Activated gamma-delta T cell treated with anti-CD3 and anti-CD28 coated beads, Interleukin-2, amount 50 U/mL, for 16 hours (primary cell): ENCODE measurements at places on chromosomes 2 and 18.

GRCh38 chr2:29212009-29212408, 96.8 kb downstream of the CLIP4 start:
- DNase-seq = no peak

GRCh38 chr18:61931654-61932379, 39.0 kb upstream of the RNF152 start:
- DNase-seq = no peak

GRCh38 chr2:30862054-30862651, 54.9 kb upstream of the CAPN13 start:
- DNase-seq = no peak

- no peak for DNase-seq
Measured at GRCh38 chr18:3452750-3453539, 3.0 kb downstream of the TGIF1 start.

- DNase-seq = no peak
Measured at GRCh38 chr2:5839550-5839949, 147.4 kb downstream of the SOX11 start.

DNA sequence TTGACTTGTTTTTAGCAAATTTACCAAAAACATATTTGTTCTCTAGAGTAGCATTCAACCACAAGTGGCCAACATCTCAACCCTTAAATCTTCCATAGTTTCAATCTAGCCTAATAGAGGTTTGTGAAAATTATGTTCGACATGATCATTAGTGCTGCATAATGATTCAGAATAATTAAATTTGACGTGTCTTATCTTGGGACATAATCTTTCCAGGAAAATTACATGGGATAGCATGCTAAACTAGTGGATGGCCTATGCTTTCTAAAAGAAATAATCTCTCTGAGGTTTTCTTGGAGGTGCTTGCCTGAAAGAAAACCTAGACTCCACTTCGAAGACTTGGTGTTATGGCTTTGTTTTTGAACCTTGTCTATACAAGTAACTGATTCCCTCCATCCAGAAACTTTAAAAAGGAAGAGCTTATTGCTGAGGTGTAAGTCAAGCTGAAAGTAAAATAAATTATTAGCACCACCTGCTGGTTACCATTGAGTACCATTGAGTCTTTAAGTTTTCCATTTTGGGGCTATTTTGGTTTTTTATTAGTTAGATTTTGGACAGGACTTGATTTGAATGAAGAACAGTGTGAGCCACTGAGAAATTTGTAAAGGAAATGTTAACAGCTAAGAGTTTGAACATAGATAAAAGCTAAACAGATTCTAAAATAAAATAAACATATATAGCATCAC, 32.7 kb downstream of the COX7A2L start:
- no peak for DNase-seq

GRCh38 chr2:11829324-11829946, 83.0 kb downstream of the LPIN1 start:
- peak; percentile 38 for DNase-seq

GRCh38 chr18:63234432-63234831, 85.1 kb downstream of the BCL2 start:
- DNase-seq = no peak

- DNase-seq = no peak
Measured at GRCh38 chr18:59821983-59822382, 77.8 kb upstream of the PMAIP1 start.

DNA sequence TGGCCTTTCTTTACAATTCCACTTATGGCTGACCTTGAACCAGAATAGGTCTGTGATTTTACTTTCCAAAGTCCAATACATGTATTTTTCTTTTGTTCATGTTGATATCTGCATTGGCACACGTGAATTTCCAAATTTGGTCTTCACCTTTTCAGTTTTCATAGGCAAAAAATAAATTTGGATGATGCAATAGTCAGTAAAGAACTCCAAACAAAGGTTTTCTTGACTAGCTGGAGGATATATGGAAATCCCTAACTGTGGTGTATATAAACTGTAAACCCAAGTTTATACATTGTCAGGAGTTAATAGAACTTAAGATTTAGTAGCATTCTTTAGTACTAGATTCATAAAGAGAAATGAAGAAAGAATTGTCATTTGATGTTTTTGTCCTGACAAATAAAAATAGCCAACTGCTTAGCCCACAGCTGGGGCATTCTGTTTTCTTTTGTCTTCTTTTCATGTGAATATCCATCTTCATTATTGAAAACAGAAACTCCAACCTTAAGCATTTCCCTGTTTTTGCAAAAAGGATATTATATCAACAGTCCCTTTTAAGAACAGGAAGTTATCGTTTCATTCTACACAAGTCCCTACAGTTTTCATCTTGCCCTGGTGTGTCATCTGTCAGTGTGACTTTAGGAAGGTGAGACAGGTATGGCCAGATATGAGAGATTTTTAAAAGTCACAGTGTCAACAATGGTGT, 132.9 kb downstream of the BCL2 start:
- no peak for DNase-seq

DNA sequence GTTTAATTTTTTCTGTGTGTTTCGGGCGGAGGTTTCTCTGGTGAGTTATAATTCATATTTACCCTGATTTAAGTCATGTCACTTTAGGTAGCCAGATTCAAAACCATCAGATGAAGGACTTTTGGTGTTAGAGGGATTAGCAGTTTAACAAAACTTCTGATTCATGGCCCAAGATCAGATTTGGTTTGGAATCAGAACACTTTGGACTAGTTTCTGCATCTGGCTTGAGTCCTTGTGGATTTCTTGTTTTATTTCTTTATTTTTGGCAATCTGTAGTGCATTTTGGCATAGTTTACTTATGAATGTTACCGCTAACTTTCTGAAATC, 3.5 kb downstream of the NEDD4L start:
- no peak for DNase-seq

- peak; percentile 19 for DNase-seq
Measured at GRCh38 chr2:237774811-237775553, 23.6 kb upstream of the RBM44 start.

DNA sequence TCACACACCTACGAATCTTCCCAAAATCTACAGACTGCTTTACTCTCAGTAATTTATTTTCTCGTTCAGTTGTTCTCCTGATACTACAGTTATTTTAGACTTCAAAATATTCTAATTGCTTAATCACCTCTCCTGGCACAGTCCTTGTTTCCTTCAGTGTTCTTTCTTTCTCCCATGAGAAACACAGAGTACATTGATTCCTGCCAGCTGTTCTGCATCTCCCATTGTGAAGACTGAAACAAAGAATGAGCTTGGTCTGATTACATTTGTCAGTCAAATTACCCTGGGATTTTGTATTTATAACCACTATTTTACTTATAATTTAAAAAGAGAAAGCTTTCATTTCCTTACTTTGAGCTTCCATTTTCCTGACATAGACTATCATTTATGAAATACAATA, 63.9 kb upstream of the TANK start:
- DNase-seq = no peak

DNA sequence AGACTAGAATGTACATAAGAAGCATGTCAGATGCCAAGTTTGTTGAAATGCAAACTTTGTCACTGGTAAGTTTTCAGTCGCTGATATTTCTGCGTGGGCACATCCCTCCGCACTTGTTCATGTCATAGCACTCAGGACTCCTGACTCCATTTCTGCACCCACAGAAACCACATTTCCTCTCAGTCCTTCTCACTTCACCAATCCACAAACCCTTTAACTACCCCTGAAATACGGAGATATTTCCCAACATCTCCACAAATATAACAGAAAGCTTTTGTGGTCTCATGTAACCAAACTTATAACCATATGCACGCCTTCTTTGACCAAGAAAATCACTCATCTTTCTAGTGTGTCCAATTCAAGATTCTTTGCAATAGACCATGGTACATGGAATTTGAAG, 276.9 kb upstream of the ERBB4 start:
- DNase-seq = no peak

GRCh38 chr2:199452260-199452990, 5.3 kb downstream of the SATB2 start:
- DNase-seq = no peak

DNA sequence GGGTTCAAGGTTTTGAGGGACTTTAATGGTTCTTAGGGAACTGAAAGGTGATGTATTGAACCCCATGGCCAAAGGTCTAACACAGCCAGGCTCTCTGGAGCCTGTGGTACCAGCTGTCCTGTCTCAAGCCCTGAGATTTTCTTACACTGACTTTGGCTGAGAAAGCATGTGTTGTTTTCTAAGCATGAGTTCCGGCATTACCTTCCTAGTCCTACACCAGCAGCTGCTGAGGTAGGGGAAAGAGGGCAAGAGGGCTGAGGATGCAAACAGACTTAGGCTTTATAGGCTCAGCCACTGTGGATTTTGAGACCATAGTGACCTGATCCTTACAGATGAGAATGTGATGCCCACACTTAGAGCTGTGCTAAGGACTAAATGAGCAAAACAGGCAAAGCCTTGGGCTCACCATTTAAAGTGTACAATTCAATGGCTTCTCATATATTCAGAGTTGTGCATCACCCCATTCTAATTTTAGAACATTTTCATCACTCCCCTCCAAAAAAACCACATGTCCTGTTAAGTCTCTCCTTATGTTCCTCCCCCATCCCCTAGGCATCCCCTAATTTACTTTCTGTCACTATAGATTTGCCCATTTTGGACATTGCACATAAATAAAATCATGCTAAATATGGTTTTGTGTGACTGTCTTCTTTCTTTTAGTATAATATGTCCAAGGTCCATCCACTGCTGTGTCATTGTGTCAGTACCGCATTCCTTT, 99.7 kb upstream of the OTOS start:
- DNase-seq = no peak

- DNase-seq = no peak
Measured at GRCh38 chr2:141911485-141912066, 219.2 kb downstream of the LRP1B start.

DNA sequence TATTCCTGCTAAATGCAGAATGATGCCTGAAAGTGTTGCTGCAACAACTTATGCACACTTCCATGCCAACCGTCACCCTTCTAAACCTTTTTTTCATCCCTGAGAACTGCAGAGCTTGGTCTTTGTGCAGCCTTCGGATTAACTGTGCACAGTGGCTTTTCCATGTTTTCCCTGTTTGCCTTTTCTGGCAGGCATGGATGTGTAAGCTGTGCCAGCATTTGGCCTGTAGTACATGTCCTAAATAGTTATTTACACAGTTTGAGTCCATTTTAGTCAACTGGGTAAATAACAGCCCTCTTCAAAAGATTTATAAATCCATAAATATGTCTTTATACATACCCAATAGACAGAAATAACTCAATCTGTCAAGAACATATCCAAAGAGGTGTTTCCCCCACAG, 31.5 kb downstream of the MEIS1 start:
- DNase-seq = no peak

GRCh38 chr18:59787998-59788790, 91.0 kb upstream of the CCBE1 start:
- DNase-seq = no peak

DNA sequence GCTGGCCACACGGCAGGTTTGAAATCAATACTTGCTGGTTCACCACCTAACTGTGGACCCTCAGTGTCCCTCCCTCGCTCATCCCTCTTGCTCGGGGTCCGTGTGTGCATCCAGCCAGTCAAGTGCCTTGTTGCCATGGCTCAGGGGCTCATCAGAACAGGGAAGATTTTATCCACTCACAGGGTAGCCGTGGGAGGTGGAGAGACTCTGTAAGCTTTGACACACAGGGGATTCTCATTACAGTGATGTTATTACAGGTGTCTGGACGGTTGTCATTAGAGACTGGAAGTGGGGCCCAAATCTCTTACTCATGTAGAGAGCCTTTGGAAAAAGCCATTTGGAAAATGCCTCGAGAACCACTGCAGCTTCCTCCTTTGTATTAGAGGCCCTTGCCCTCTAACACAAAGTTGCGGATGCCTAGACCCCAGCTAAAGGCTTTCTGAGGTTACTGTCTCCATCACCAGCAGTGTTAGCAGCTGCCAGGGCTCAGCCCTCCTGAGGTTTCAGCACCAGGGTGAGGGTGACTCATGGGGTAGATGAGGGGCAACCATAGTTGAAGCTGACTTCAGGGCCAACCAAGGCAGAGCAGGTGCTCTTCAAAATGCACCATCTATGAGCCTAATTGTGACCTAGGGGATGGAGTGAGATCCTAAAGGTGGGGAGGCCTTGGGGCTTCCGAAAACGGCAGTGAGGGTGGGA, 195.6 kb downstream of the CLIP4 start:
- DNase-seq = no peak

- no peak for DNase-seq
Measured at GRCh38 chr2:232204457-232204931, 174.1 kb upstream of the ALPP start.

GRCh38 chr2:232210306-232210705, 168.2 kb upstream of the ALPP start:
- no peak for DNase-seq

DNA sequence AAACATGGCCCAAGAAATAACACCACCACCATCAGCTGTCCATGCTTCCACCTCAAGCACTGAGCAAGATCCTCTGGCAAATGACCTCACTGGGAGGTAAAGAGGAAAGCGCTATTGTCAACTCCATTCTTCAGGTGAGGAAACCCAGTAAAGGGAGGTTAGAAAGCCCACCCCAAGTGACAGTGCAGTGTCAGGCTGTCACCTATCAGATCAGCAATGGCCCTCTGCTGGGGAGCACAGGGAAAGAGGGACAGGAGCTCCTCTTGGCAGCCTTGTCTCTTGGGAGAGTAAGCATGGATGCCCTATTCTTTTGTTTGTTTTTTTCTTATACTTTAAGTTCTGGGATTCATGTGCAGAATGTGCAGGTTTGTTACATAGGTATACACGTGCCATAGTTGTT, 104.3 kb upstream of the DAPL1 start:
- no peak for DNase-seq

DNA sequence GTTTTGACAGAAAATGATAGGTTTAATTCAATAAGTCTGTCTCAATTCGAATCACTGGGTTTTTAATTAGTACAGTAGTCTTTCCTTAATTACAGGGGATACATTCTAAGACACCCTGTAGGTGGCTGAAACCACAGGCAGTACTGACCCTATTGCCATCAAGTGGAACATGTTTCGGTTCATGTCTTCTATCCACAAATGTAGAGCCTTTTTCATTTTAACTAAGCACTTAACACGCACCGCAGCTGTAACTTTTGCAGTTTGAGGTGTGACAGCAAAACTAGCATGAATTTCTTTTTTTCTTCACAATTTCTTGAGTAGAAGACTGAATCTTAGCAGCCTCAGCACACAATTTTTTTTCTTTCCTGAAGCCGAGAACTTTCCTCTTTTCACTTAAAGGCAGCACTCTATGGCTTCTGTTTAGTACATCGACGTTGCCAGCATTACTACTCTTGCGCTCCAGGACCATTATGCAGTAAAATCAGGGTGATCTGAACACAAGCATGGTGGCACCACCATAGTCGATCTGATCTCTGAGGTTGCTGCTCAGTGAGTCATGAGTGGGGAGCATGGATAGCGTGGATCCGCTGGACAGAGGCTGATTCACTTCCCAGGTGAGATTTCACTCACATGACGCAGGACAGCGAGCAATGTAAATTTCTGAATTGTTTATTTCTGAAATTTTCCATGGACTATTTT, 805.1 kb downstream of the RNF144A start:
- no peak for DNase-seq

DNA sequence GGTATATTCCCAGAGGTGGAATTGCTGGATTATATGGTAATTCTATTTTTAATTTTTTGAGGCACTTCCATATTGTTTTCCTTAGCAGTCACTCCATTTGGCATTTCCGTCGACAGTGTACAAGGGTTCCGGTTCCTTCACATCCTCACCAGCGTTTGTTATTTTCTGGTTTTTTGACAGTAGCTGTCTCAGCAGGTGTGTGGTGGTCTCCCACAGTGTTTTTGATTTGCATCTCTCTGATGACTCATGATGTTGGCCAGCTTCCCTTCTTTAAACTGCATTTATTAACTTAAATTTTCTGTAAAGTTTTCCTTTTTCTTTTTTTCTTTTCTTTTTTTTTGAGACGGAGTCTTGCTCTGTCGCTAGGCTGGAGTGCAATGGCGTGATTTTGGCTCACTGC, 19.7 kb downstream of the SH3BP4 start:
- DNase-seq = no peak

- no peak for DNase-seq
Measured at GRCh38 chr2:149080099-149080498, 41.6 kb downstream of the LYPD6B start.
